MM.1S (cell line): ENCODE measurements at places on chromosomes 2 and 18.

DNA sequence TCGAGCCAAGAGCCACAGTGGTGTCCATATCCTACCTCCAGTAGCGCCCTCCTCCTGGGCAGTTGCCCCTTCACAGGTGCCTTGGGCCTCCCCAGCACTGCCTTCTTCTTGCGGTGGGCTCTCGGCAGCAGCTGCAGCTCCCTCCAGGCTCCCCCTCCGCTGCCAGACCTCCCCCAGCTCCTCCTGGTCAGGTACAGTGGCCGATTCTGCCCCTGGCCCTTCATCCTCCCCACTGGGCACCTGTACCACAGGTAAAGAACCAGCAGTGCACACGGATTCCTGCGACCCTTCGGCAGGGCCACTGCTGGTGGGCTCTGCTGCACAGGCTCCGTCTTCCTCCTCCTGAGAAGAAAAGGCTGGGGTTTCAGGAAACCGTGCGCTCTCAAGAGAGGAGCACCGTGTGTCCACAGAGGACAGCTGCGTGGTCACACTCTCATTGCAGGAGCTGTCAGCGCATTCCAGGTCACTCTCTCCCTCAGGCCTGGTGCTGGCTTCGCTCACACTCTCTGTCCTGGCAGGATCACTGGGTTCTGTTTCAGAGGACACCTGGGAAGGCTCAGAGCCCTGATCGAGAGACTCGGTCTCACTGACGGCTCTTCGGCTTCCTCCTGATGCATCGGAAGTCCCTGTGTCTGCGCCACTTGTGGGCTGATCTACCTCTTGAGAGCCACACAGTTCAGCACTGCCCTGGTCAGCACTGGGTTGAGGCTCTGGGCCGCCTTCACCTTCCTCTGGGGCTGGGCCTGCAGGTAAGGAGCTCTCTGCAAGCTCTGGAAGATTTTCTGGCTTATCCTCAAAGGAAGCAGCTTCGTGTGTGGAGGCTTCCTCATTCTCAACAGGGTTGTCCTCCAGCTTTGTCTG lies 147.4 kb upstream of the STK17B start:
- no peak for DNase-seq

GRCh38 chr2:123095219-123095835 lies 929.8 kb upstream of the CNTNAP5 start:
- no peak for DNase-seq

DNA sequence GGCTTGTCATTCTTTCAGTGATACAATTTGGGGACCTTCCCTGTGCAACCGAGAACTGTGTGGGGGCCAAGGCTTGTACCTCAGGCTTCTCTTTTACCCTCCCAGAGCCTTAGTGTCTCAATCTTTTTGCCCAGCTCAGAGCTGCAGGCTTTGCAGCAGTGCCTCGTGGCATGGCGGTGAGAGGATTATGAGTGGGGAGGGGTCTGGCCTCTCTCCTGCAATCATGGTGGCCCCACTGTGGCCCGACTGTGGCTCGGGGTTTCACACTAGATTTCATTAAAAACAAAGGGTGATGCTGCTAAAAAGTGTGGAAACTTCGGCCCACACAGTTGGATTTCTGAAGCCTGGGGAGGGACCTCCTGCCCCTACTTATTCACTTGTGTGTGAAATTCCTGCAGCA lies 75.5 kb downstream of the CAPN13 start:
- no peak for DNase-seq

DNA sequence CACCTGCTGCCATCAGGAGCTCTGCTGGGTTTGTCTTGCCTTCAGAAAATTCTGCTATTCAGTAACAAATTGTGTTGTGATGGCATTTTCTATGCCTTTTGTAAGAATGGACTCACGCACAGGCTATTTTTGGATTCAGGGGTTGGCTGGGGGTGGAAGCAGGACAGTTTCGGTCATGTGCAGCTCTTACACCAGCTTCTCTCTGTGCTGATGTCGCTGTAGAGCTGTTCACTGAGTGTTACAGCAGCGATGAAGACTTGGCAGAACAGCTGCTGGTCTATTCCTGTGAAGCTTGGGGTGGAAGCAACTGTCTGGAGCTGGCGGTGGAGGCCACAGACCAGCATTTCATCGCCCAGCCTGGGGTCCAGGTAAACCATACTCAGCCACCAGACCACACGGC lies 49.2 kb downstream of the TRPM8 start:
- peak; percentile 96 for DNase-seq

GRCh38 chr18:27206411-27206810 lies 21.3 kb upstream of the CHST9 start:
- DNase-seq, result no peak

GRCh38 chr2:167133614-167134013 lies 245.3 kb downstream of the XIRP2 start:
- DNase-seq, result no peak

DNA sequence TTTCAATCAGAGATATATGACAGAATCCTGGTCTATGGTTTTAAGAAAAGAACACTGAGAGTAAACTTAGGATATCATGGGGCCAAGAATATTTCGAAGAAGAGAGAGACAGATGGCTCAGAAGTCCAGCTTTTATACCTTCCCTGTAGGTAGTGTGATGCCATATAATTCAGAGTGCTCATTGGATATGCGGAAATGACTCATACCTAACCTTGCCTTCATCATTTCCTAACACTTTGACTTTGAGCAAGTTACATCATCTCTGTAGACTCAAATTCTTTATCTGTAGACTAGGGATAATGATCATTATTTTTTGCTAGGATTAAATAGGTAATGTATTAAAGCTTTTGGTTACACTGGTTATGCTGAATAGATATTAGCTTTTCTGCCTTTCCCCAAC lies 461.6 kb upstream of the CNTNAP5 start:
- no peak for DNase-seq

DNA sequence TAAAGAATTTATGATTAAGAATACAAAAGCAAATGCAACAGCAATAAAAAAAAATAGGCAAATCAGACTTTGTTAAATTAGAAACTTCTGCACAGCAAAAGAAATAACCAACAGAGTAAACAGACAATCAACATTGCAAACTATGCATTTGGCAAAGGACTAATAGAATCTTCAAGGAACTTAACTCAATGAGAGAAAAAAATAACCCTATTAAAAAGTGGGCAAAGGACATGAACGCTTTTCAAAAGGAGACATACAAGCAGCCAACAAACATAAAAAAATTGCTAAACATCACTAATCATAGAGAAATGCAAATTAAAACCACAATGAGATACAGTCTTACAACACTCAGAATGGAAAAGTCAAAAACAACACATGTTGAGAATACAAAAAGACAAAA lies 166.0 kb upstream of the DSEL start:
- DNase-seq, result no peak

GRCh38 chr2:216693414-216694080 lies 1.8 kb downstream of the IGFBP5 start:
- no peak for DNase-seq

DNA sequence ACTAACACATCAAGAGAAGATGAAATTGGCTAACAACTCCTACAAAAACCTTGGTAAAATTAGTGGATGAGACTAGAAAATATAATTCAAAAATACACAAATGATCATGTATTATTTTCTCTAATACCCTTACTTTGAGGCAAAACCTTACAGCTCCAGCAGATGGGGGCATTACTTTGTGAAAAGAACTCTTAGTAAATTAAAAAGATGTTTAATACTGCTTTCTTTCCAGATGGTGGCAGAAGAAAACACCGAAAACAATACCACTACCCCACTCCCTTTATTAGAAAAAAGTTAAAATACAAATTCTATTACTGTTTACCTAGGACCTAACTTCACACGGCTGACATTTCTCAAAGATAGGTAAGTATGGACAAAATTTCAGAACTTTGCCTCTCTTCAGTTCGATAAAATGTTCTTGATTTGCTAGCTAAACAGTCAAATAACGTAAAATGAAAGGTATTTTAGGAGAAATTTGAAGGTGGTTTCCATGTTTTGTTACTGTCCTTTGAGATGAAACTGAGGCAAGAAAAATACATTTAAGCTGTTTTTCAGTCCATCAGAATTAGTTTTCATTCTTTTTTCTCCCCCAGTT lies 30.6 kb downstream of the ORC4 start:
- DNase-seq, result peak; percentile 50

DNA sequence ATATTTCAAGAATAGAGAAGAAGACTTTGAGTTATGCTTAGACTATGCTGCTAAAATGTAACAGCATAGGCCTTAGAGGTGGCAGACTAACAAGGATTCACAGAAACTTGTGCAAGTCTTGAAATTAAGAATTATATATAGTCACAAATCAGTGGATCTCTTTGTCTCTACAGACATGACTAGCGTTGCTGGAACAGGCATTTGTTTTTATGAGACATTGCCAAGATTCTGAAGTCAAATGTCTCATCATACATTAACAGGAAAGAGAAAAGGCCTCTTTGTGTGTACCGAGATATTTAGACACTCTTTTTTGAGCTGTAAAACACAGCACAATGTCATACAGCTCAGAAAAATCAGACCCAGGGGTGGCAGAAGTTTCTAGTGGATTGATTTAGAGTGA lies 207.1 kb downstream of the TMX3 start:
- no peak for DNase-seq

- DNase-seq, result no peak
Observed at GRCh38 chr2:163828771-163829170, 93.0 kb upstream of the FIGN start.

- no peak for DNase-seq
Observed at GRCh38 chr2:180006231-180006630, 866 bp downstream of the CWC22 start.

DNA sequence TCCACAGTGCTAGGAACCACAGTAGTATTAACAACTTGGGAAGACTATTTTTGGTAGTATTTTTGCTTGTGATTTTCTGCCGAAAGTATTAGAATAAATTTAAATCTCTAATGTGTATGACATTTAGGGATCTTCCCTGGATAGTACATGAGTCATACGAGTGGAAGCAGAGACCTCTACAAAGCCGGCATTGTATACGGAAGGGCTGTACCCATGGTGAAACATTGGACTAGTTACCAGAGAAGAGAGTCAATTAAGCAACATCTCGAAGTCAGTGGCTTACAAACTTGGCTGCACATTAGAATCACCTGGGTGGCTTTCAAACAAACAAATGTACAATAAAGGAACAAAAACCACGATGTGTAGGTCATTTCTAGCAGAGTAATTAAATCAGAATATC lies 1131.7 kb upstream of the LRRTM1 start:
- no peak for DNase-seq

DNA sequence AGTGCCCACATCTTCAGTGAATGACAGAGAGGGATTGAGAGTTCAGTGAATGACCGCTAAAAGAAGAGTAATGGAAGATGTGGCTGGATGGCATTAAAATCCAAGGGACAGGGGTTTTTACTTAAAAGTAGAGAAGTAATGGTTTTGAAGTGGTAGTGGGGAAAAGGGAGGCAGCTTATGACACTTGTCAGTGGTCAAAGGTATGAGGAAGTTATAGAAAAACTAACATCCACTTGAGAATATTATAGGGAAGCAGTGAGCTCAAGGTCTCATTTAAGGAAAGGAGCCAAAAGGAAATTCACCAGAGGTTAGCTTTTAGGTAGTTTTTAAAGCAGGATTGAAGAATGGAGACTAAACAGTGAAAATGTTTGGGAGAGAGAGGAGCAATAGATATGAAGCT lies 24.3 kb downstream of the CDK15 start:
- DNase-seq, result no peak

- DNase-seq, result no peak
Observed at GRCh38 chr2:222566229-222566628, 89.7 kb downstream of the FARSB start.

- no peak for DNase-seq
Observed at GRCh38 chr2:143960177-143960576, 559.7 kb downstream of the ZEB2 start.

DNA sequence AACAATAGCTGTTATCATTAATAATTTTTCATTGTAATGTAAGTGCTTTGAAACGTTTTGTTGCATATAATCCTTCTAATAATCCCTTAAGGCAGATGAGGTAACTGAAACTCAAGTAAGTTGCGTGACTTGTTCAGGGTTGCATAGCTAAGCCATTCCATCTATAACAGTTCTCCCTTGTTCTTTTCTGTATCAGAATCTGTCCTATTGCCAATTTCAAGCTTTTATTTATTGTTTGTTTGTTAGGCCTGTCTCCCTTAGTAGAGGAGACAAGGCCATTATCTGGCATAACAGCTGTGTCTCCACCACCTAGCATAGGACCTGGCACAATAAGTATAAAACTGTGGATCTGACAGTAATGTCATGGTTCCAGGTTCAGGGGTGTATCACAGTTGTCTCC lies 19.4 kb downstream of the BABAM2 start:
- no peak for DNase-seq

- DNase-seq, result peak; percentile 81
Observed at GRCh38 chr2:177547122-177547521, 154.5 kb downstream of the AGPS start.

GRCh38 chr2:172465417-172466334 lies 38.3 kb downstream of the ITGA6 start:
- DNase-seq, result peak; percentile 76

- DNase-seq, result no peak
Observed at GRCh38 chr2:195451160-195451559, 205.9 kb upstream of the SLC39A10 start.

GRCh38 chr2:98378901-98379300 lies 32.6 kb downstream of the CNGA3 start:
- no peak for DNase-seq

- no peak for DNase-seq
Observed at GRCh38 chr2:189164746-189165145, 14.8 kb downstream of the COL5A2 start.

DNA sequence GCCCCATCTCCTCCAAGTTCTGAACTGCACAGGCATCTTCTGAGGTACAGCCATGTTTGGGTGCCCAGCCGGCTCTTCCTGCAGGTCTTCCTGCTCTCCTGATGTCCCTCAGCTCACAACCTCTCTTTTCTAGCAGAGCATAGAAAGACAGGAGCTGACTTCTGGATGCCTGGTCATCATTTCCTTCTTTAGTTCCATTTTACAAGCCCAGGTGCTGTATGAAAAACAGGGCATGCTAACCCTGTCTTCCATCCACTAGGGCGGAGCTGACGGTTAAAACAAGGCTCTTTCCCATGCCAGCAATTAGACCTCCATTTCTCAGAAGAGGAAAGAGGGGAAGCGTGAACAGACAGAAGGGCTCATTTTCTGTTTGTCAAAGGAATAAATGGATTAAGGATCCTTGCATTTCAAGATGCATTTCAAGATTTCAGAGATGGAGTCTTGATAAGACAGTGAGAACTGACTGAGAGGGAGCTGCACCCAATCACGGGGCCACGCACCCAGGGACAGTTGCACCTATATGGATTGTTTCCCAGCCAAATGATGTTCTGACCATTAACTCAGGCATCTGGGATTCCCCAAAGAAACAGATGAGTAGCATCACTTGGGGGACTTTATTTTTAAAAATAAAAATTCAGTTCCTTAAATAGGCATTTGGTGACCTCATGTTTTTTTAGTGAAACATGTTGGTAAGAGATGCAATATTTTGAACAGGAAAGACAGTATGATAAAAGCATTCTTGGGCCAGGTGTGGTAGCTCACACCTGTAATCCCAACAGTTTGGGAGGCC lies 45.8 kb upstream of the EML6 start:
- peak; percentile 33 for DNase-seq

- DNase-seq, result no peak
Observed at GRCh38 chr2:133421516-133422324, 146.5 kb downstream of the NCKAP5 start.
